COR-L47 (cell line): ENCODE measurements at places on chromosomes 2 and 18.

DNA sequence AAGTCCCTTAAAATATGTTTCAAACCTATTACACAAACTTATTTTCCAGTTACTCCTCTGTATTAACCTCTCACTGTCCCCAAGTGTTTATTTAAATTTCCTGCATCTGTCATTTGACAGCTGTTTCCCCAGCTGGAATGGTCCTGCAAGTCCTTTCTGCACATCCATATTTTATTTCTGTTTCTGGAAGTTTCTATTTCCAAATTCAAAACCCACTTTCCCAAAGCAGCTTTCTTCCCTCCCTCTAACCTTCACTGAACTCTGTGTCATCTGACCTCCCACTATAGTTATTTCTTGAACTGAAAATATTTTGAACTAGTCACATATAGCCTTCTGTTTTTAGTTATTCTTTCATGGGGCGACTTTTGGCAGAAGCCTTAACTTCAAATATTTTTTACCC, 459.4 kb upstream of the MC4R start:
- DNase-seq, result no peak

DNA sequence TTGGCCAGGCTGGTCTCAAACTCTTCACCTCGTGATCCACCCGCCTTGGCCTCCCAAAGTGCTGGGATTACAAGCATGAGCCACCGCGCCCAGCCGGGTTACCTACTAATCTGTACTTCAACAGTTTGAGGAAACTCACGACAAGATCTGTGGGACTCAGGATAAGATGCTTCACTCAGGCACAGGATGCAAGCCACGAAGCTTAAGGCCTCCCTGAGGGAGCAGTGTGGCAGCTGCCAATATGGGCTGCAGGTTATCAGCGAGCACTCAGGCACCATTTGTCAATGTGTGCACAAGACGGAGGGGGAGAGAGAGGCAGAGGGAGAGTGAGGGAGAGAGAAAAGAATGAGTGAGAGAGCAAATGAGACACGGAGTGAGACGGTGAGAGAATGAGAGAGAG, 173.6 kb upstream of the RAB6C start:
- DNase-seq, result no peak

GRCh38 chr18:79275992-79276391, 119.7 kb upstream of the NFATC1 start:
- DNase-seq, result no peak

DNA sequence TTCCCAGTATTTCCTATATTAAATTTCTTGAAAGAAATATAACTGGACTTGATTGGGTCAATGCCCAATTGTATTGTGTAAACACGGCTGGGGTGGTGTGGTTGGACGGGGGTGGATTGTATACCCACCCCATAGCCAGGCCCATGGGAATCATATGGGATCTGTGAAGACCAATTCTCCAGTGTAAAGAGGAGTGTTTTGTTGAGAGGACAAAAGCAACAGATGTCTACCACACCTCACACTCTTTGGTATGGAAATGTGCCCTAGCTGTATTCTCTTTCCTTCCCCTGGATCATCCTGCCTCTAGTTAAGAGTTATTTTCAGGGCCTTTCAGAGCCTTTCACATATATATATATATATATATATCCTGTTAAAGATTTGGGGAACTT, 57.5 kb upstream of the TGIF1 start:
- no peak for DNase-seq

DNA sequence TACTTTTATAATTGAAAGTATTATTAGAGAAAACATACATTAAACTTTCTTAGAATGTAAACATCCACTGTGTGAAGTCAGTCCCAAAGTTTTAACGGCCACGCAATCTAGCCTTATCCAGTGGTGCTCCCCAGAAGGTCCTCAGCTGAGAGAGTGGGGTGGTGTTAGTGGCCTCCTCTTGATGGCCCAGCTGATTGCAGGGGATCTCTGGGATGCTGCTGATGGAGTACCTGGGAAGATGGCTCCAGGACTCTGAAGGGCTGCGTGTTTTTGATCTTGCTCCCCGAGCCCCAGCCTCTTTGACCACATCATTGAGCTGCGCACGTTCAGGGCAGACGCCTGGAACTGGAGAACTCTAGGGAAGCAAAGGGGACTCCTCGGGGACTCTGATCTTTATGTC, 181.4 kb downstream of the FAM210A start:
- no peak for DNase-seq

- DNase-seq, result no peak
Observed at GRCh38 chr2:68385220-68385906, 20.3 kb downstream of the PLEK start.

GRCh38 chr2:205047273-205047839, 502.1 kb downstream of the PARD3B start:
- DNase-seq, result peak; percentile 44

DNA sequence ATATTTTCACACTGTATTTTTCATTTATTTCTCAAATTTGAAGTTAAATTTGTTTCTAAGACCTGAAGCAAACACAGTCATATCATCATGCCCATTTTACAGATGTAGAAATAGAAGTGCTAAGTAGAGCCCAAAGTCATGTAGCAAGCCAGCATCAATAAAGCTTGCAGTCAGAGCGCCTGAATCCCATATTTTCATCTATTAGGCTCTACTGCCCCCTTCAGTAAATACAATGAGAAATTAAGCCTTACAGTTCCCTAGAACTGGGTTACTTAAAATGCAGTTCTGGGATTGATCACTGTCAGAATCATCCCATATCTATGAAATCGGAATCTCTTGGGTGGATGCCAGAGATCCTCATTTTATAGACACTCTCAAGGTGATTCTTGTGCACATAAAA, 419.9 kb downstream of the TGIF1 start:
- DNase-seq, result peak; percentile 70

DNA sequence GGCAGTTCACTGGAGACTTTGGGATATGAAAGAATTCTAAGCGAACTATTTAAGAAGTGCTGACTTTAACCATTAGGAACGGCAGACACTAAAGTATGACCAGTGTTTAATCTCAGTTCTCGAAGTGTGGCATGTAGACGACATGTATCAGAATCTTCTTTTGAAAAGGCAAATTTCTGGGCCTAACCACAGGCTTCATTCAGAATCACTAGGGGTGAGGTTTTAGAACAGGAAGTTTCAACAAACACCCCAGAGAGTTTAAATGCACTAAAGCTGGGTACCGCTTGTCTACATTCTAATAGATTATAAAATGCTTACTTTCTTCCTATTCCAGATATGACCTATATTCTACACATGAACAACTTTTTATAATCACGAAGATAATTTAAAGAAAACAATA, 180.3 kb downstream of the ANKRD44 start:
- DNase-seq, result no peak

GRCh38 chr2:216327447-216327935, 44.8 kb downstream of the MARCHF4 start:
- no peak for DNase-seq

- no peak for DNase-seq
Observed at GRCh38 chr2:167783261-167784083, 463.9 kb downstream of the STK39 start.

DNA sequence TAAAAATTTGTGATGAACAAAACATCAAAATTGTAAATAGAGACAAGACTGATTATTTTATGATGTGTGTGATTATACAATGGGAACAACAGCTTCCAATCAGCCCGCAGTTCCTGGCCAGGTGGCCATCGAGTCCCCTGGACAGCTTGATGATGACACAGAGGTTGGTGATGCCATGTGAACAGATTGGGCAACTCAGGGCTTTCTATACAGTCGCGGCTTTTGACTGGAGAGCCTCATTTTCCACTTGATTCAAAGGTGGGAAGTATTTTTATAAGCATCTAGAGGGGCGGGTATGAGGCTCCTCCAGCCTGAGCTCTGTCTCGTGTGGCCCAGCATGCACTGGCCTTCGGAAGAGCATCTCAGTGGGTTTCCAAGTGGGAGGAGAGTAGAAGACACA, 14.9 kb upstream of the HPCAL1 start:
- DNase-seq, result no peak
